ENCODE measurements at places on chromosomes 13 and 19.

DNA sequence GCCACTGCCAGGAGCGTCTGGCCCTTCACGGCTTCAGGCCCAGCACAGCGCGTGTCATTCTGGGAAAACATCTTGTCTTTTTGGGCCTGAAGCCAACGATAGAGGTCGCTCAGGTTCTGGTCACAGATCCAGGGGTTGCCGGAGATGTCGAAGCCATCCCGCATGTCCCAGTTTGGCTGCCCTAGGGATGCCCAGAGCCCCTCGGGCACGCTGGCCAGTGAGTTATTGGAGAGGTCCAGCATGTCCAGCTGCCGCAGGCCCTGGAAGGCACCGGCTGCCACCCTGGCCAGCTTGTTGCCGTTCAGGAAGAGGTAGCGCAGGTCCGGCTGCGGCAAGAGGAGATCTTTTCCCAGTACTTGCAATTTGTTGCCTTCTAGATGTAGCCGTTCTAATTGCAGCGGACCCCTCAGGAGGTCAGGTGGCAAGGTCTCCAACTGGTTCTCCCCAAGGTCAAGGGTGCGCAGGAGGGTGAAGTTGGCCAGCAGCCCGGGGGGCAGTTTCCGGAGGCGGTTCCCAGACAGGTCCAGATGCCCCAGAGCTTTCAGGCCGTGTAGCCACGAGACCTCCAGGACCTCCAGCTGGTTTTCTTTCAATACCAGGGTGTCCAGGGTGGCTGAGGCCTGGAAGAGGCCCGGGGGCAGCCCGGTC, 1.8 kb downstream of the LRG1 start:
- peak; percentile 64 for DNase-seq

DNA sequence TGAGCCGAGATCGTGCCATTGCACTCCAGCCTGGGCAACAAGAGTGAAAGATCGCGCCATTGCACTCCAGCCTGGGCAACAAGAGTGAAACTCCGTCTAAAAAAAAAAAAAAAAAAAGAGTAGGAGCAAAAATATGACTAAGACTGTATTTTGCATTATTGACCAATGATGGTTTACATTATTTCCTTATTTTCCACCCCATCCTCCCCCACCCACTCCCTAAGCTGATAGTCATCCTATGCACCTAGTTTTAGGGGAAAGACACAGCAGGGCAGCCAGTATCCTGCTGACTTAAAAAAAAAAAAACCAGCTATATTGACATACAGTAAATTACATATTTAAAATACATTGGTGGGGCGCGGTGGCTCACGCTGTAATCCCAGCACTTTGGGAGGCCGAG, 25.1 kb downstream of the VAV1 start:
- no peak for DNase-seq

GRCh38 chr19:512547-513365, 5.5 kb downstream of the TPGS1 start:
- DNase-seq = no peak

DNA sequence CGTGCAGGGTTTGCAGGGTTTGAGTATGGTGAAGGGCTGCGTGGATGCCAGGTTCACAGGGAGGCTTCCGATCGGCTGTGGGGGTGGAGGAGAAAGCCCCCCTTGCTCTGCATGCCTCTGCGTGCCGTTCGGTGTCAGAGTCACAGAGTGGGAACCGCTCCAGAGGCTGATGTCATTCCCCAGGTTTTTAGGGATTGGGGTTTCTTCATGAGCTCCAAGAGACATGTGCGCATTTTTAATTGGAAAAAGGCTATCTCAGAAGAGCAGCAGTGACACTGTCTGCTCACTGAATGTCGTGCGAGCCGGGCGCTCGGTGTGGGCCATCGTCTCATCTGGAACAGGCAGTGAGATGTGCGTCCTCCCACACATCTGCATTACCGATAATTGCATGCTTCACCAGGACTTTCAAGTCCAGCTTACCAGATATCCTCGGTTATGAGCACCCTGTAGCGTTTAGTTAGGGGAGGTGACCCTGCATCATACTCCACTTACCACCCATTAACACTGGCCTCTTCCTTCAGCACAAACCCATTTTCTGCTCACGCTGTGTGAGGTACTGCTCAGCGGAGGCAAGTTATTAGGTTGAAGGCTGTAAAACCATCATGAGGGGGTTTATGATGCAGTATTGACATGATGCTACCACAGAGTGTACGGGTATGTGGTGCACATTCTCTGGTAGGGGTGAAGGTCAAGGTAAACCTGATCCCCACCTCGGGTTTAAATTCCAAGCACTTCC, 1.7 kb downstream of the MCF2L start:
- no peak for DNase-seq

DNA sequence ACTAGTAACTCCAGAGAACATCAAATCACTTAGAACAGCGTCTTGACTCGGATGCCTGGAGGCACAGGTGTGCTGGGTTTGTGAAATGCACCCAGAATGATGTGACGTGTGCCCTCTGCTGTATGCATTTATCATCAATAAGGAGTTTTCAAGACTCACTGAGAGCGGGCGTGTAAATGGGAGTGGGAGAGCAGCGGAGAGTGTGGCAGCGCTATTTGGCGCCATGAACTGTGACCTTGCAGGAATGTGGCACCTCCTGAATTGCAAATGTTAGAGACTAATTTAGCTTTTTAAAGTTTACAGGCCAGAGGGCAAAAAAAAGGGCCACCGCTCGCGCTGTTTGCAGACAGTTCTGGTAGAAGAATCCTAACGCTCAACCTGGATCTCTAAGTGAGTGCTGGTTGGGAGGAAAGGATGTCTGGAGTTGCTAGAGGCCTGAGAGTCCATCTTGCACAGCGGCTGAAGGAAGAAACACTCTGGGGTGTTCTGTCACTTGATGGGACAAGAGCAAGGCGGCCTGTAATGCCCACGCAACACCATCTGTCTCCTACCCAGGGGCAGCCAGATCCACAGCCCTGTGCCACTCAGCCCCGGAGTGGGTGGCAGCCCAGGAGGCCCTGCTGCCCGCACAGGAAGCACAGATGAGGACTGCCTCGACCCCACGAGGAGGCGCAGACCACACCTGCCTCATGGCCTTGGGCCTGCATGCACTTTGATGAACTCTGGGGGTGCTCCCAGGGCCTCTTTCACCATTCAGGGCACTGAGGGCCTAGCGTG, 19.7 kb downstream of the RANBP3 start:
- no peak for DNase-seq

DNA sequence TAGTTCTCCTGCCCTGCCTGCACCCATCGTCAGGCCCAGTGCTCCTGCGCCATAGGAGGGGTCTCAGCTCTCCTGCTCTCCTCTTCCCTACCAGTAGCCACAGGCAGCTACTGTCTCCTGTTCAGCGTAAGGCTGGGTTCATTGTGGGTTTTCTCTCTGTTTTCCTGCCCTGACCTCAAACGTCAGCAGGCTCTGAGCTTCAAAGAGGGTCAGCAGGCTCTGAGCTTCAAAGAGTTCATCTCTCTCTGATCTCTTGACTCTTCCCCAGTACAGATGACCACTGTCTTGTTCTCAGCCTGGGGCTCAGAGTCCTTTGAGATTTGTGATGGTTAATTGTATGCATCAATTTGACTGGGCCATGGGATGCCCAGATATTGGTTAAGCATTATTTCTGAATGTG, 4.6 kb upstream of the CPB2 start:
- no peak for DNase-seq

GRCh38 chr13:109135018-109135417, 505.6 kb downstream of the MYO16 start:
- no peak for DNase-seq

Measured in H9 (cell line).